ENCODE measurements at places on chromosomes 12 and 14. TPM values are rescaled to one million over a fixed set of nuclear protein-coding genes. Genes with fewer than 3 reads are reported as not detected.

CFAP251 gene
- 0.67 TPM for total RNA-seq

- no peak for DNase-seq
- no peaks in the 10 kb centered on the region for H3K27me3 ChIP-seq
- H3K4me3 ChIP-seq: no peak overlapping the region
- H3K36me3 ChIP-seq: no peaks in the 10 kb centered on the region
Observed at GRCh38 chr12:26130728-26131127, 5.9 kb upstream of the BHLHE41 start.

CRACR2A gene
- total RNA-seq: 52.3 TPM

DNA sequence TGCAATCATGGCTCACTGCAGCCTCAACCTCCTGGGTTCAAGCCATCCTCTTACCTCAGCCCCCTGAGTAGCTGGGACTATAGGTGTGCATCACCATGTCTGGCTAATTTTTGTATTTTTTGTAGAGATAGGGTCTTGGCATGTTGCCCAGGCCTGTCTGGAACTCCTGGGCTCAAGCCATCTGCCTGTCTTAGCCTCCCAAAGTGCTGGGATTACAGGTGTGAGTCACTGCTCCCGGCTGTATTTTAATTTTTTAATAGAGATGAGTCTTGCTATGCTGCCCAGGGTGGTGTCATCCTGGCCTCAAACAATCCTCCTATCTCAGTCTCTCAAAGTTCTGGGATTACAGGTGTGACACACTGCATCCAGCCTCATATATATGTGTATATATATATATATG is 31.7 kb upstream of the GPRC5A start:
- H3K4me3 ChIP-seq: no peak overlapping the region
- H3K27ac ChIP-seq: no peak overlapping the region
- H3K36me3 ChIP-seq: no peaks in the 10 kb centered on the region
- no peaks in the 10 kb centered on the region for H3K27me3 ChIP-seq

- no peak overlapping the region for H3K27ac ChIP-seq
- no peaks in the 10 kb centered on the region for H3K4me1 ChIP-seq
- H3K27me3 ChIP-seq: no peaks in the 10 kb centered on the region
- peak overlapping the region; percentile 40 for H3K4me3 ChIP-seq
Observed at GRCh38 chr12:6374028-6374785, 1.2 kb downstream of the SCNN1A start.

GRCh38 chr12:6540181-6540877 is 6.0 kb downstream of the GAPDH start:
- H3K27me3 ChIP-seq: no peaks in the 10 kb centered on the region
- H3K4me1 ChIP-seq: peaks cover 64% of the 10 kb centered on the region
- peak; percentile 96 for DNase-seq
- peak overlapping the region; percentile 90 for H3K27ac ChIP-seq

GRCh38 chr14:66216763-66217162 is 269.4 kb upstream of the CCDC196 start:
- no peaks in the 10 kb centered on the region for H3K4me1 ChIP-seq
- DNase-seq: no peak
- no peaks in the 10 kb centered on the region for H3K27me3 ChIP-seq
- H3K36me3 ChIP-seq: no peaks in the 10 kb centered on the region
- no peak overlapping the region for H3K27ac ChIP-seq

- peaks cover 8% of the 10 kb centered on the region for H3K4me1 ChIP-seq
- no peaks in the 10 kb centered on the region for H3K36me3 ChIP-seq
- no peaks in the 10 kb centered on the region for H3K27me3 ChIP-seq
- H3K27ac ChIP-seq: no peak overlapping the region
- H3K4me3 ChIP-seq: no peak overlapping the region
- no peak for DNase-seq
Observed at GRCh38 chr12:113052326-113052725, 4.2 kb upstream of the DTX1 start.

IL26 gene
- total RNA-seq: not detected

GRCh38 chr12:71645268-71645667 is 18.4 kb downstream of the ZFC3H1 start:
- no peaks in the 10 kb centered on the region for H3K36me3 ChIP-seq
- no peaks in the 10 kb centered on the region for H3K27me3 ChIP-seq
- H3K4me1 ChIP-seq: no peaks in the 10 kb centered on the region
- no peak for DNase-seq

GRCh38 chr14:96565811-96566210 is 63.6 kb downstream of the PAPOLA start:
- H3K27me3 ChIP-seq: no peaks in the 10 kb centered on the region
- no peak for DNase-seq
- H3K4me1 ChIP-seq: no peaks in the 10 kb centered on the region
- no peak overlapping the region for H3K4me3 ChIP-seq
- no peak overlapping the region for H3K27ac ChIP-seq
- H3K36me3 ChIP-seq: peaks cover 42% of the 10 kb centered on the region

DNA sequence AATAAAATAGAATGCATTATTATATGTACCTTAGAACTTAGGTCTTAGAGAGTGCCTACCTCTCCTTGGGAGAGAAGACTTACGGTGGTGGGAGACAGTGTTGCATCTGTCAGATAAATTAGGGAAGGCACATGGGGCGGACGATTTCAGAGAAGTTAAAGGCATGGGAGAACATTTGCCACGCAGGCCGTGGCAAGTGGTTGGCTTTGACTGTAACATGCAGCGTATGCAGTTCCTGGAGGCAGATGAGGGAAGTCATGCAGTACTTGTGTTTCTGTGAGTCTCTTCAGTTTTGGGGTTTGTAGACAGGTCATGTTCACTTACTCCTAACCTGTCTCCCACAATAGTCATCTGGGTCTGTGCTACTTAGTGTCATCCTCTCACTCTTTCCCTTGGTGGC is 43.6 kb downstream of the ETV6 start:
- H3K27ac ChIP-seq: no peak overlapping the region
- no peaks in the 10 kb centered on the region for H3K36me3 ChIP-seq
- H3K4me1 ChIP-seq: no peaks in the 10 kb centered on the region
- H3K27me3 ChIP-seq: no peaks in the 10 kb centered on the region

- H3K27me3 ChIP-seq: no peaks in the 10 kb centered on the region
- no peak overlapping the region for H3K27ac ChIP-seq
- no peaks in the 10 kb centered on the region for H3K36me3 ChIP-seq
Observed at GRCh38 chr14:81235096-81235495, 14.3 kb upstream of the GTF2A1 start.

PRPH gene
- total RNA-seq: 6.4 TPM

- H3K4me1 ChIP-seq: peaks cover 15% of the 10 kb centered on the region
- H3K27me3 ChIP-seq: no peaks in the 10 kb centered on the region
- H3K36me3 ChIP-seq: peaks cover under 1% of the 10 kb centered on the region
- no peak for DNase-seq
- H3K27ac ChIP-seq: no peak overlapping the region
Observed at GRCh38 chr14:91233936-91234790, 10.3 kb downstream of the GPR68 start.

GRCh38 chr12:25251769-25252168 is 1.0 kb upstream of the KRAS start:
- H3K4me1 ChIP-seq: no peaks in the 10 kb centered on the region
- H3K4me3 ChIP-seq: peak overlapping the region; percentile 99
- no peaks in the 10 kb centered on the region for H3K36me3 ChIP-seq
- H3K27me3 ChIP-seq: no peaks in the 10 kb centered on the region

GRCh38 chr12:6363330-6364043 is 11.9 kb downstream of the SCNN1A start:
- peak overlapping the region; percentile 84 for H3K27ac ChIP-seq
- no peaks in the 10 kb centered on the region for H3K27me3 ChIP-seq
- H3K36me3 ChIP-seq: no peaks in the 10 kb centered on the region
- H3K4me1 ChIP-seq: peaks cover 5% of the 10 kb centered on the region

DNA sequence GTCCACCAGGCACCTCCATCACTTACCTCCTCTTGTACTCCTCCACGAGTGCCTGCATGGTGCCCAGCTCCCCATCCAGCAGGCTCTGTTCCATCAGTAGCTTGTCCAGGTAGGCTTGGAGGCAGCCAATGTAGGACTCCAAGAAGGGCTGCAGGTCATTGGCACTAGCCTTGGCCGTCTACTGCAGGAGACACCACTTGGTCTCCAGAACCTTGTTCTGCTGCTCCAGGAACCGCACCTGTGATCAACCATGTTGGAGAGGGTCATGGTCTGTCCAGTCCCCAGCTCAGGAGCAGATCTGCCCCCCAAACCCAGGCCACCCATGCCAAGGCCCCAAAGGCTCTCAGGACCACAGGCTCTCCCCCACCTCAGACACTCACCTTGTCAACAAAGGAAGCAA is 23.9 kb downstream of the KRT76 start:
- H3K36me3 ChIP-seq: no peaks in the 10 kb centered on the region
- DNase-seq: no peak
- H3K27ac ChIP-seq: no peak overlapping the region
- no peaks in the 10 kb centered on the region for H3K27me3 ChIP-seq

AQP2 gene
- total RNA-seq: not detected

GRCh38 chr14:26339381-26339780 is 258.5 kb downstream of the NOVA1 start:
- no peaks in the 10 kb centered on the region for H3K4me1 ChIP-seq
- no peaks in the 10 kb centered on the region for H3K36me3 ChIP-seq
- H3K27ac ChIP-seq: no peak overlapping the region
- no peak overlapping the region for H3K4me3 ChIP-seq
- H3K27me3 ChIP-seq: no peaks in the 10 kb centered on the region

DNA sequence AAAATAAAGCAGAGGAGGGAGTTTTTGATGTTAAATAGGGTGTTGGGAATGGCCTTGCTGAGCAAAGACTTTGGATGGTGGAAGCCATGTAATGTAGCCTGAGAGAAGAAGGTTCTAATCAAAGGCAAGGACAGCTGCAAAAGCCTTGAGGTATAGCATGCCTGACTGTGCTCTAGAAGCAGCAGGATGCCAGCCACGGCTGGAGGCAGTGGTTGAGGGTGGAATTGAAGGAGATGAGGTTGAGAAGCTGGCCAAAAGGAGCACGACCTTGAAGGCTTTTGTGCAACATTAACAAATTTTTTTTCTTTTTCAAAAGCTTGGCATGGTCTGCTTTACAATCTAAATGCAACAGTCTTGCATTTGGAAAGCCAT is 42.3 kb upstream of the CSRP2 start:
- H3K27ac ChIP-seq: no peak overlapping the region
- H3K27me3 ChIP-seq: no peaks in the 10 kb centered on the region
- H3K36me3 ChIP-seq: no peaks in the 10 kb centered on the region
- H3K4me1 ChIP-seq: no peaks in the 10 kb centered on the region

GRCh38 chr12:112555621-112556233 is 137.0 kb downstream of the PTPN11 start:
- H3K27me3 ChIP-seq: no peaks in the 10 kb centered on the region
- no peak overlapping the region for H3K4me3 ChIP-seq
- no peak overlapping the region for H3K27ac ChIP-seq
- H3K4me1 ChIP-seq: no peaks in the 10 kb centered on the region
- H3K36me3 ChIP-seq: no peaks in the 10 kb centered on the region

- H3K27me3 ChIP-seq: no peaks in the 10 kb centered on the region
- H3K27ac ChIP-seq: no peak overlapping the region
- H3K36me3 ChIP-seq: no peaks in the 10 kb centered on the region
Observed at GRCh38 chr12:68156636-68157035, 2.9 kb downstream of the IFNG start.

DNA sequence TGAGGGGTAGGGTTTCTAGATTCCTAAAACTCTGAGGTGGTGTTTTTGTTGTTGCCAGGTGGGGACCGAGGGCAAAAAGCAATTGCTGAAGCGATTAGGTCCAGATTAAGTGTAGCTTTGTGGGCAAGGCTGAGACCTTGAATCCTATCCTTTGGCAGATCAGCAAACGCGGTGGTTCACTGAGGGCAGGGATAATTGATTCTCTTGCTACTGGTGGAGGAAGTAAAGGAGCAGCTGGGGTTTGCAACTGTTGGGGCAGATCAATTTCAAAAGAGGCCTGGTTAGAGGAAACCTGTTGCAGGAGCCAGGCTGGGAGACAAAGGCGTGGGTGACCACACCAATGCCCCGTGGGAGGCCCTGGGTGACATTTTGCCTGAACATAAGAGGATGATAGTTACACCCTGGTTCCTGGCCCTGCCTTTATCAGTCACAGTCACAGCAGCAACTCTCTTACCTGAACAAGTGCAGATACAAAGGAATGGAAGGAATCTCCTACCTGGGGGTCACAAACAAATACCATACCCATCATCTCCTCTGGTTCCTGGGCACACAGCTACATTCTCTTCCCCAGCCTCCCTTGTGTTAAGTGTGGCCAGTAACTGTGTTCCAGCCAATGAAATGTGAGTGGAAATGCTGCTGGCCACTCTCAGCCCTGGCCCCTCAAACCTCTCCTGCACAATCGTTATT is 43.3 kb upstream of the RASSF3 start:
- H3K4me3 ChIP-seq: no peak overlapping the region
- no peaks in the 10 kb centered on the region for H3K36me3 ChIP-seq
- H3K27me3 ChIP-seq: no peaks in the 10 kb centered on the region
- H3K4me1 ChIP-seq: peaks cover 14% of the 10 kb centered on the region
- H3K27ac ChIP-seq: no peak overlapping the region

VRTN gene
- 0.57 TPM for total RNA-seq

- no peak for DNase-seq
- no peak overlapping the region for H3K4me3 ChIP-seq
- H3K4me1 ChIP-seq: no peaks in the 10 kb centered on the region
- H3K27me3 ChIP-seq: no peaks in the 10 kb centered on the region
- H3K27ac ChIP-seq: no peak overlapping the region
- H3K36me3 ChIP-seq: no peaks in the 10 kb centered on the region
Observed at GRCh38 chr12:13584541-13584940, 388.0 kb downstream of the EMP1 start.

KRT3 gene
- total RNA-seq: not detected

GRCh38 chr12:30691122-30691879 is 4.4 kb downstream of the IPO8 start:
- peaks cover 25% of the 10 kb centered on the region for H3K4me1 ChIP-seq
- H3K4me3 ChIP-seq: no peak overlapping the region
- no peaks in the 10 kb centered on the region for H3K27me3 ChIP-seq
- no peaks in the 10 kb centered on the region for H3K36me3 ChIP-seq
- DNase-seq: no peak

DNA sequence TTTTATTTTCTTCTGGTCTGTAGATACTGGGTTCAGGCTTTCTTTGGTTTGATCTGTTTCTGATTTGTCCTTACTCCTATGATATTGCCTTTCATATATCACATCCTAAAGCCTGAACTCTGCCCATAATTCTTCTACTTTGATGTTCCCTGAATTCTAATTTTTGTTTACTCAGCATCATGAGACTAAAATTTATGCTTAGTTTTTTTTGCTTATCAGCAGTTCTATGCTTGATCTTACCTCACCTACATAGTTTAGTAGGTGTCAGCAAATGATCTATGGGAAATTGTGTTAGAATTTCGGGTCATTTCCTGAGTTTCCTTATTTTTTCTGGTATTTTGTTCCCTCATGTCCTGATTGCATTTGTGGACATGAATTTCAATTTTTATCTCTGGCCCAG is 94.2 kb downstream of the TMEM117 start:
- H3K36me3 ChIP-seq: no peaks in the 10 kb centered on the region
- DNase-seq: no peak
- H3K4me3 ChIP-seq: no peak overlapping the region
- no peaks in the 10 kb centered on the region for H3K27me3 ChIP-seq
- no peak overlapping the region for H3K27ac ChIP-seq

All from Peyer's patch (tissue), 4 donors.